Cardiac septum (tissue), 1 donor: ENCODE measurements at places on chromosomes 5 and 9.

- no peak for DNase-seq
These were observed 33.3 kb upstream of the ABCA1 start for GRCh38 chr9:104961238-104961637.

DNA sequence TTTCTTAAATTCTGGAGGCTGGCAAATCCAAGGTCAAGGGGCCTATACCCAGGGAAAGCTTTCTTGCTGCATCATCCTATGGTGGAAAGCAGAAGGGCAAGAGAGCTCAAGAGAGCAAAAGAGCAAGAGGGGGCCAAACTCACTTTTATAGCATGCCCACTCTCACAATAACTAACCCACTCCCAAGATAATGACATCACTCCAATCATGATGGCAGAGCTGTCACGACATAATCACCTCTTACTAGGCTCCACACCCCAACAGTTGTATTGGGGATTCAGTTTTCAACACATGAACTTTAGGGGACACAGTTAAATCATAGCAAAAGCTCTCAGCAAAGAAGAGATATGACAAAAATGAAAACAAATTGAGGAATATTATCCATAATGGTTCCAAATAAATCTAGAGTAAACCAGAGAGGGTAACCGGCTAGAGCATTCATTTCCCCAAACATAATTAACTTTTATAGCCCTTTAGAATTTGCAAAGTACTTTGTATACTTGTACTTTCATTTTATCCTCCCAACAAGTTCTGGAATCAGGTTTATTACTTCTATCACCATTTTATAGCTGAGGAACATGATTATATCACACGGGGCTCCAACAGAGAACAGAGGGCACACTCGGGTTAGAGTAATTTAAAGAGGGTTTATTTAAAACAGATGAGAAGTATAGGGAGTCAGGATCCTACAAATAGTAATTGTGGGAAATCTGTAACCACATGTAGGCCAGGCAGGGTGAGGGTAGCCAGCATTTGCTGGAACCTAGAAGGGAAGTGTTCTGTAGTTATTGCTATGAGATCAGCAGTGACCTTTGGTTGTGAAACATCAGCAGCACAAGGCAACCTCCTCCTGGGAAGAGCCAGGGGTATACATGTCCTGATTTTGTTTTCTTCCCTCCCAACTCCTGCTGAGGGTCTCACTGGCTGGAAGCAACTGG is 7.2 kb upstream of the TARS1 start:
- DNase-seq: no peak

GRCh38 chr9:35845824-35846771 is 17.1 kb downstream of the TMEM8B start:
- DNase-seq: no peak

GRCh38 chr9:112894041-112894440 is 3.4 kb upstream of the SLC46A2 start:
- DNase-seq: no peak

- DNase-seq: no peak
These were observed 27.0 kb upstream of the PITX1 start for GRCh38 chr5:135061001-135061400.

DNA sequence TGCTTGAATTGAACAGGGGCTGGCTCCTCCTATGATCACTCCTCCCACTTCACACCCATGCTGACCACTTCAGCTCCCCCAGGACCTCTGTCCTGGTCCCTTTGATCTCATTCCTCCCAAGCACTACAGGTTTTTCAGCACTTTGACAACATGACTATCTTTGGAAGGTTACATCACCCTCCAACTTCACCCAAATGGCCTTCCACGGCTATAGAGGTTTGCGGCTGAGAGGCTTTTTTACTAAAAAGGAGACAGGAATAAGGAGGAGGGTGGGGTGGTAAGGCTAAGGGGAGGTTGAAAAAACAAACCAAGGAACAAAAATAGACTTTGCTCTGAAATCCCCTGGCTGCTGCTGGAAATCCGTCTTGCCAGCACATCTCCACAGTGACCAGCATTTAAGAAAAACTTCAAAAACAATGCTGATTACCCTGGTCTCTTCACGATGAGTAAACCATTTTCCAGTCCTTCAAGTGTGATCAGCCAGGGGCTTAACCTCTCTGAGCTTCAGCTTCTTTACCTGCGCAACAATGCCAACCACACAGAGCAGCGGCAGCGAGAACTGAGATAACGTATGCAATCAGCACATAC is 102.7 kb downstream of the DPYSL3 start:
- DNase-seq: no peak

DNA sequence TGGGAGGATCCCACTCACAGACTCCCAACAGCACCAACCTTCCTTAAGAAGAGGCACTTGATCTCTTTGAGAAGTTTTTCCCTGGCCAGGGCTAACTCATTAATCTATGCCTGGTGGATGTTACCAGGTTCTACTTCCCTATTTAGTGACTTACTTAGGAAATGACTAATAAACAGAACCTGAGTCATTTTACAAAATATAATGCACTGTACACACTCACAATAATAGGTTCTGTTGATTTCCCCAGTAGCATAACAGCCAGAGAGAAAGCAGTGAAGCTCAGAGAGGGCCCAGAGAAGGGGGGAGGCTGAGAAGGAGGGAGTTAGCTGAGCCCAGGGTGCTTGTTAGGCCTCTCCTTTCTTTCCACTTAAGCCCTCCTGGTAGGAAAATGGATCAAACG is 27.1 kb downstream of the FRMD3 start:
- DNase-seq: no peak

DNA sequence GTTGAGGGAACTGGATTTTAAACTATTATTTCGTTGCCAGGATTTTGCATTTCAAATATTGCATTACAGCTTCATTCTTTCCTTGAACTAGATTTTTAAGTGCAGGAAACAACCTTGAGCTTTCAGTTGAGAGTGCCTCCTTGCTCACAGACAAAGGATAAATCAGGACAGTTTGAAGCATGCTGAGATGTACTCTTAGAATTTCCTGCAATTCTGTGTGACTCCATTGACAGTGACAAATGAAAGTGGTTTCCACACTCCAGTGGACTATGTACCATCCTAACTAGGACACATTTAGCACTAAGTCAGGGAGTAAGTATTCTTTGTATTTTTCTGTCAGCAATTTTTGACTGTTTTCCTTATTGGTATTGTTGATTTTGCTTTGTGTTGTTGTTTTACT is 100.0 kb upstream of the PLCXD3 start:
- no peak for DNase-seq

DNA sequence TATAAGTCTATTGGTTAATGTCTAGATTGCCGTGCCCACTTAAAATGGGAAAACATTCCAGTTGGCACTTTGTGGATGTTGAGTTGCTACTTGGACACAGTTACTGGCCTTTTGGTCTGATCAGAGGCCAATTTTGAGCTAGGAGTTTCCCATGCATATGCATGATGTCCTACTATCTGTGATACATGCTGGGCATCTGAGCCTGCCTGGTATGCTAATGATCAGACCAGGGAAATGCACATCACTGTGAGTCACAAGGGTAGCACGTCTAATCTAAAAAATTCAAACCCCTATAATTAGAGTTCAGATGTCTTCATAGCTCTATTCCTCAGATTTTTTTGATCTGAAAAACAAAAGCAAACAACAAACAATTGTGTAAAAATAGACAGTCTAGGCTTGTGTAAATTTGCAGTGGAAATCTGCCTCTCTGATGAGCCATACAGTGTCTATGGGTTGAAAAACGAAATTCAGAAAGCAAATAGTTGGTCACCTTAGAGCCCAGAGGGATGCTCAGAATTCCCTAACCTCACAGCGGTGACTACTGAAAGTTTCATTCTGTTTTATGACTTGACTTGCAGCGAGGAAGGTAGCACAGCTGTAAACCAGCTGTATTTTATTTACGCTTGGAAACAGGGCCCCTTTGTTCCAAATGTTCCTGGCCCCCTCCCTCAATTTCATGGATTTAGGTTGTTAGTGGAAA is 37.3 kb downstream of the PALM2AKAP2 start:
- DNase-seq: no peak

DNA sequence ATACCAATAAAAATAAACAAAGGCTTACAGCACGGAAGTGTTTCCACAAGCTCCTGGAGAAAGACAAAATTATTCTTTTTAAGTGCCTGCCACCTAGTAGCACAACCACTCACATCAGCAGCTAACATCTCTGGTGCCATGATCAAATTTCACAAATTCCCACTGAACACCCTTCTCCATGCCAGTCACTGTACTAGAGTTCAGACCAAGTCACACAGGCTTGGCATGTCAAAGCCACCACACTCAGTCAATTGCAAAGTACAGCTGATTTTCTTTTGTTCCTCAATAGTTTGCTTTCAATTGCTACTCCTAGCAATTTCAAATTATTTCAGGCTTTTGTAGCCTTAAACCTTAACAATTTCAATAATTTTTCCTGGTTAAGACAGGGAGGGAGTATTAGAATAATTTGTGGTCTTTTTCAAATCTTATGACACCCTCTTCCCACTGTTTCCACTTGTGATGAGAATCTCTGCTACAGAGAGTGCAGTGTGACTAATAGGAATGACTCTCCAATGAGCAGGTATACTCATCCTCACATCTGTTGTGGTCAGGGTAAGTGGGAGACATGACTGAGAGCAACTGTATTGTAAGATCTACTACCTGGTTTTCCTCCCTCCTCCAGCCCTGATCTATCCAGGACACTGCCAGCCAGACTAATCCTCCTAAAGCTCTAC is 46.2 kb downstream of the RNF145 start:
- DNase-seq: no peak

GRCh38 chr5:32225445-32225844 is 51.3 kb upstream of the GOLPH3 start:
- no peak for DNase-seq

DNA sequence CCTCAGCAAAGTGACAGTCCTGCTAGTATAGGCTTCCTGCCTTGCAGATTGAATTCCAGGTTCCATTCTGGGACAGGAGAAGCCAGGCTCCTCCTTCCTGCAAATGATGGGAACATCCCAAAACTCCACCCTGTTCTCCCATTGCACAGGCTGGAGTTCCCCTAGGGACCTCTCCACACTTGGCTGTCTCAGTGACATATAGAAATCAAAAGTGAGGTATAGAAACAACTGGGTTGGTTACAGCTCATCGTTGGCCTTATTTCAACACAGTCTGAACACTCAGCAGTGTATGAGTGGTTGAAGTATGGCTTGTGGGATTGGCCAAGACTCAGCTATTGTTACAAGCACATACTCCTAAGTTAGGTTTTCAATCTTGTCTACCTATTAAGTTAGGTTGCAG is 157.8 kb upstream of the FTMT start:
- no peak for DNase-seq

GRCh38 chr5:36662291-36662851 is 56.0 kb downstream of the SLC1A3 start:
- DNase-seq: no peak

GRCh38 chr9:128575469-128575868 is 23.1 kb downstream of the SPTAN1 start:
- DNase-seq: no peak

DNA sequence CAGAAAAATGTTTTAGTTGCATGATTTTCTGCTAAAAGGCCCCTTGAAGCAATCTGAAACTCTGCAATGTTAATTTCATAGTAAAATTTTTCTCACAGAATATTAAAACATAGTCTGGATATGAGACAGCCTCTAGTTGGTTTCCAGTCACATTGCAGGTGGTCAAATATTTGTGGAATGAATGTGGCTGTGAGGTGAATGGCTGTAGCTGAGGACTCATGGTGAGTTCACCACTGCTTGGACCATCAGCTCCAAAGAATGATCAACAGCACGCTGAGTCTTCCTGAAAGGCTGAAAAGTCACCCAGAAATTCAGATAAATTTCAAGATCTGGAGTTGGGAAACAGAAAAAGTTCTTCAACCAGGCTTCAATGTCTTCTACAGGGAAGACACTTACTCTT is 79.8 kb downstream of the MAT2B start:
- DNase-seq: no peak

GRCh38 chr5:88676637-88677375 is 206.2 kb downstream of the MEF2C start:
- DNase-seq: no peak

DNA sequence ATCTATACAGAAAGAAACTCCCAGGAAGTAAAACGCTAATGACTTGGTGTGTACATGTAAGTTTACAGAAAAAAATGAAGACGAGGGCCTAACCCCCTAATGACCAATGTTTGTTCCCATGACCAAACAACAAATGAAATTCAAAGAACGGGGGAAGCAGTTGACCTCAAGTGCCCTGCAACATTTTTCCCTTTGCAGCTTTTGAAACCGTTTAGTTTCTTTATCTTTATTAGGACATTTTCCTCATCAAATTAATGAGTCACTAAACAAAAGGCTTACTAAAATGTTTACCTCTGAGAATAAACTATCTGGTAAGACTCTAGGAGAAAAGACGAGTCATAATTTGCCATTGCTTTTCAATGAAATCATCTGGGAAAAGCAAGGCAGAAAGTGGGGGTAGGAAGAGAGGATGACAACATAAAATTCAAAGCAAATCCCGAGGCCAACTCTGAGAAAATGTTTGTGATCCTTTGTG is 57.4 kb downstream of the LHFPL2 start:
- DNase-seq: no peak

- DNase-seq: no peak
These were observed 5.7 kb upstream of the ARHGEF28 start for GRCh38 chr5:73620334-73620687.

GRCh38 chr9:89533411-89534095 is 35.6 kb upstream of the SEMA4D start:
- DNase-seq: no peak

- DNase-seq: no peak
These were observed 91.3 kb upstream of the LRRTM2 start for GRCh38 chr5:138966236-138966985.
